Left renal pelvis (tissue), 4 donors: ENCODE measurements at places on chromosomes 6 and 20. TPM values are rescaled to one million over a fixed set of nuclear protein-coding genes. Genes with fewer than 3 reads are reported as not detected.

BMP6 gene
- polyA plus RNA-seq = 7.6 TPM

- DNase-seq = no peak
Observed at GRCh38 chr6:72646604-72647485, 25.0 kb downstream of the KCNQ5 start.

MICAL1 gene
- polyA plus RNA-seq = 24.6 TPM

CEBPB gene
- polyA plus RNA-seq = 3.2 TPM
